ENCODE measurements at places on chromosomes 1 and 21.

- no peak for DNase-seq
Observed at GRCh38 chr1:174872615-174873058, 127.1 kb upstream of the CACYBP start.

DNA sequence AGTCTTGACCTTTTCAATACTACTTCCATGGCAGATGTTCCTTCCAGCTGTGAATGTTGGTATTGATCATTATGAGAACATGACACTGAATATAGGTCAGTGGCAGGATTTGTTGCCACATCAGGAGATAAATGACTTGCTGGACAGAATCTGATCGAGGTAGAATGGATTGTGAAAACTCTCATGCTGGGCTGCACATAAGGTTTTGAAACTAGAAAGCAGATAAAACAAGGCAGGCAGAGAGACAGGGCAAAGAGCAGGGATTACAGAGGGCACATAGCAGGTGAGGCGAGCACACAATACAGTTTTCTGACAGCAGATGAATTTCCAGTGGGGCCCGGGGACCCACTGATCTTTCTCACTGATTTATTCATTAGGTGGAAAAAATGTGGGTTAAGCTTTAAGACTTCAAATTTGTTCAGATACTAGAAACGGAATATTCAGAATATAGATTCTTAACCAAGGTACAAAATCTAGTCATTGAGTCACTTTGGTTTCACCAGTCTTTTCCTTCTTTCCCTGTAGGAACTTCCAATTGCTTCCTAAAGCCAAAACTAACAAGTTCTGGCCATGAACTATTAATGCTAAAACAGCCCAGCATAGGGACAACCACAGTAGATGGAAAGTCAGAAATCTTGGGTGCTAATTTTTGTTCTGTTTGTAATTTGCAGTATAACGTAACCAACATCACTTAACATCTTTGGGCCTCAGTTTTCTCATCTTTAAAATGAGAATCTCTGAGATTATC lies 296.0 kb upstream of the PTBP2 start:
- DNase-seq: no peak

- DNase-seq: no peak
Observed at GRCh38 chr1:238139713-238140112, 249.0 kb upstream of the ZP4 start.

- DNase-seq: no peak
Observed at GRCh38 chr1:207423560-207424292, 30.4 kb upstream of the CR2 start.

DNA sequence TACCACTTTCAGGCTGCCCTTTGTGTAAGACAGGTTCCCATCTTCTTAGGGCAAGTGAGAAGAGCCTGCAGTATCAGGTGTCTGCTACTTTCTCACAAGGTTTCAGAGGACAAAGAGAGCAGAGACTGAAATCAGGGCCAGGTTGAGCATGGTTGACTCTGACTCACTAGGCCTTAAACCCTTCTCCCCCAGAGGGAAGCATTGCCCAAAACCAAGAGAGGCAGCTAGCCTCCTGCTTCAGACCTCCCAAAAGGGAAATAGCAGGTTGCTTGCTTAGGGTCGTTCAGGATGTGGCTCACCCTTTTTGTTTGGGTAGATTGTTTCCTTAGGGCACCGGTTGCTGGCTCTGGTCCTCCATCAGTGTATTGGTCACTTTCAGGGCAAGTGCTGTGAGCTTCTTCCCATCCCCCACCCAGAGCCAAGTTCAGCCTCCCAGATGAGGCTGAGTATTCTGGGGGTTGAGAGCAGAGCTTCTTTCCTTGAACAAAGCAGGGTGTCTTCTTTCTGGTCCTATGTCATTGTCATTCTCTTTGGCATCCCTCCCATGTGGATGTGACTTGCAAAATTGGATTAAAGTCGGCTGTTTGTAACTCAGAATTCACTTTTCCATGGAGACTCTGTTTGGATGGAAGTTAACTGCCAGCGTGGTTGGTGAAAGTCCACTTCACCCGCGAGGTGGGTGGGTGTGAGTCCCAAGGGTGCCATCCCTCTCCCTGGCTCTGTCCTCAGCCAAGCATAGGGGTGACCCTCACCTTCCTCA lies 55.5 kb upstream of the GALNT2 start:
- DNase-seq: no peak

GRCh38 chr1:17874231-17874630 lies 119.1 kb downstream of the ACTL8 start:
- no peak for DNase-seq

GRCh38 chr1:232973652-232974611 lies 23.5 kb downstream of the NTPCR start:
- no peak for DNase-seq

DNA sequence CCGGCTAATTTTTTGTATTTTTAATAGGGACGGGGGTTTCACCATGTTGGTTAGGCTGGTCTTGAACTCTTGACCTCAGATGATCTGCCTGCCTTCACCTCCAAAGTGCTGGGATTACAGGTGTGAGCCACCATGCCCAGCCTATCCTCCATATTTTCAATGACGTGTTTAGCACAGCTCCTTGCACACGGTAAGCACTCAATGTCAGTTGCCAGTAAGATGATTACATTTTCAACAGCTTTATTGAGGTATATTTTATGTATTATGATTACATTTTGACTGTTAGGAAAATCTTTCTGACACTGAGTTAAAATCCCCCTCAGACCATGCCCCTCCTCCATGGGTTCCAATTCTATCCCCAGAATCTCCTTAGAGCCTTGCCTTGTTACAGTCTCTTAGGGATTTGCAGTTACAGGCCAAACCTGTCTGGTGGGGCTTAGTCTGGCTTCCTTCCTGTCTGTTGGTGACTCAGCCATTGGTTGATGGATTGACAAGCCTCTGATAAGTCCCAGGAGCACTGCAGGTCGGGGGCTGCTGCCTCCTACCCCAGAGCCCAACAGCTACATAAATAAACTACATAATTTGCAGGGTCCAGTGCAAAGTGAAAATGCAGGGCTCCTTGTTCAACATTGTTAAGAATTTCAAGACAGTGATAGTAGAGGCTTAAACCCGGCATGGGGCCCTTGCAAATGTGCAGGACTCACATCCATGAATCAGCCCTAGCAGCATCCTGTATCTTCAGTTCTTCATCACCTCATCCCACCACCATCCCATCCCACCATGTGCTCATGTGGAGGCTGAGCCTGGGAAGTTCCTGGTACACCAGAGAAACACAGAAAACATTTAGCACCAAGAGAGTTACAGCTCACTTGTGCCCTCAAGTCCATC lies 23.4 kb downstream of the COA7 start:
- no peak for DNase-seq

DNA sequence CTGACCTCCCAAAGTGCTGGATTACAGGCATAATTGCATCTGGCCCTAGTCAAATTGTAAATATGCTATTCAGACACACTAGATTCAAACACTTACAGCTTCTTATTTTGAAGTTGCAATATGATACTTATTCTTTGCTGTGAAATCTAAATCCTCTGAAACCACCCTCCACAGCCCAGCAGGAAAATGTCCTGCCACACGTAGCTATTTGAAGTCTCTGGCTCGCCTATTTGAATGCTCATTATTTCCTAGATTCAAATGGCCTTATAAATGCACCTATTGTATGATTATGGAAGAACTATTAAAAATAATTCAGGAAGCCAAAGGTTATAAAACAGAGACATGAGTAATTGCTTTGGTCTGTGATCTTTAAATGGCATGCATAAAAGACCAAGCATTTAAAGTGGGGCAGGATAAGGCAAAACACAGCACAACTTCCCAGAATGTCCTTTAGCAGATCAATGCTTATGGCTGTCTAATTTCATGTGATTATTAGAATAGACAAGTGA lies 26.6 kb upstream of the FBXO28 start:
- DNase-seq: no peak

GRCh38 chr1:1618396-1619068 lies 3.2 kb downstream of the MIB2 start:
- no peak for DNase-seq

DNA sequence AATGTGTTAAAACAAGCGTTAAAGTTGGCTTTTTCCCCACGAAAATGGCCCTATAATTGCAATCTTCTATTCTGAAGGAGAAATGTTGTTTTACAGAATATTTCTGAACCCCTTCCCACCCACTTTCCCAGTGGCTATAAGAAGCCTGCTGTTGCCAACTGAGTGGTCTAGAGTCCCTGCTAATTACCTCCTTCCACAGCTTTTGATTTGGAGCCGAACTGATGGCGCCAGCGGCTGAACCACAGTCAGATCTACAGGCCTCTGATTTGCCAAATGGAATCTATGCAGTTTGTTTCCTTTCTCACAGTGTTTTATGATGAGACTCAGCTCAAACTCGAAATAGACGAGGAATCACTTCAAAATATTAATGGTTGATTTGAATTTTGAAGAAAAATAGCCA lies 76.0 kb upstream of the C1orf105 start:
- peak; percentile 50 for DNase-seq

GRCh38 chr1:161736335-161736969 lies 13.1 kb upstream of the DUSP12 start:
- DNase-seq: no peak

DNA sequence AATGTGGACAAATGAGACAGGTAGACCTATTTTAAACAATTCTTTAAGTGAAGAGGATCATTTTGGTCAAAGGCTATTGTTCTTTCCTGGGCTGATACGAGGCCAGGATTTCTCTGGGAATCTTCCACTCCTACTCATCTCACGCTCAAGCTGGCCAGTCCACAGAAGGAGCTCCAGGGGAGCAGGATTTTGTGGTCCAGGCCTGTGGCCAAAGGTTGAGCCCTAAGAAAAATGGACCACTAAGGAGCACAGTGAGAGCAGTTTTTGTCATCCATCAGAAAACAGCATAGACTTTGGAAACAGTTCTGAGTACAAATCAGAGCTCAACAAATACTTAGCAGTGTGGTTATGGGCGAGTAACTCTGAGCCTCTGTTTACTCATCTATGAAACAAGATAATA lies 260.2 kb upstream of the RUNX1 start:
- DNase-seq: no peak

DNA sequence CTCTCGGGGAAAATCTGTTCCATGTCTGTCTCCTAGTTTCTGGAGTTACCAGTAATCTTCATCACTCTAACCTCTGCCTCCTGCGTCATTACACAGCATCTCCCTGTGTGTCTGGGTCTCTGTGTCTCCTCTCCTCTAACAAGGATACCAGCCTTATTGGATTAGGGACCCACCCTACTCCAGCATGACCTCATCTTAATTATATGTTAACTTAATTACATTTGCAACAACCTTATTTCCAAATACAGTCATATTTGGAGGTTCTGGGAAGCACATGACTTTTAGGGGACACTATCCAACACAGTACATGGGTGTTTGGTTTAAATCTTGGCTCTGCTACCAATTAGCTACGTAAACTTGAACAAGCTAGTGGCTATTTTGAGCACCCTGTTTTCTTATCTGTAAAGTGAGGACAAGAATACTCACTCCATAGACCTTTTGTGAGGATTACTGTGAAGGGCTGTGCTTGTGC lies 83.9 kb upstream of the SGIP1 start:
- DNase-seq: no peak

DNA sequence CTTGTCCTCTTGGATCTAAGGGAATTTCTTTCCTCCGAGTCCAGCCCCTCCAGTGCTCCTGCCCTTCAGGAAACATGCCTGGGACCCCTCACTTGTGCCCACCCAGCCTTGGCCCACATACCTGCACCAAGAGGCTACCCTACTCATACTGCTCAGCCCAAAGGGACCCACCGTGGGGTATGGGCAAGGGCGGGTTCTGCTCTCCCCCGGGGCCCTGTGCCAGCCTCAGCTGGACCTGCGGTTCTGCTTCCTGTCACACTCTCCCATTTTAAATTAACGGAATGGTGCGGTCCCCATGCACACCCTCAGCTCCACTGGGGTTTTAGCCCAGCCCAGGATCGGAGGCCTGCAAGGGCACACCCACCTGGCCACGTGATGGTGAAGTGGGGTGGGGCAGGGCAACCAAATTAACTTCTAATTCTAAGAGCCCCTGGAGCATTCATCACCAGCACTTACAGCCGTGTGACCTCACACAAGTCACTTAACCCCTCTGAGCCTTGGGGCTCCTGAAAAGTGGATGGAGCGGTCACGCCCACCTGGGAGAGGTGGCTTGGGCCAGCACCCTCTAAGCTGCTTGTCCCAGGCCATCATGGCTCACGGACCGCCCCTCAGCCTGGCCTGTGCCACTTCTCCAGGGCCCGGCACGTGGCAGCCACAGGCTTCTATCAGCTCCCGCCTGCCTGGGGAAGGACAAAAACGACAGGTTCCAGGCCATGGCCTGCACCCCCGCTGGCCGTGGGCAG lies 28.3 kb downstream of the TP73 start:
- no peak for DNase-seq

- DNase-seq: no peak
Observed at GRCh38 chr1:239807361-239807760, 284.3 kb upstream of the FMN2 start.

DNA sequence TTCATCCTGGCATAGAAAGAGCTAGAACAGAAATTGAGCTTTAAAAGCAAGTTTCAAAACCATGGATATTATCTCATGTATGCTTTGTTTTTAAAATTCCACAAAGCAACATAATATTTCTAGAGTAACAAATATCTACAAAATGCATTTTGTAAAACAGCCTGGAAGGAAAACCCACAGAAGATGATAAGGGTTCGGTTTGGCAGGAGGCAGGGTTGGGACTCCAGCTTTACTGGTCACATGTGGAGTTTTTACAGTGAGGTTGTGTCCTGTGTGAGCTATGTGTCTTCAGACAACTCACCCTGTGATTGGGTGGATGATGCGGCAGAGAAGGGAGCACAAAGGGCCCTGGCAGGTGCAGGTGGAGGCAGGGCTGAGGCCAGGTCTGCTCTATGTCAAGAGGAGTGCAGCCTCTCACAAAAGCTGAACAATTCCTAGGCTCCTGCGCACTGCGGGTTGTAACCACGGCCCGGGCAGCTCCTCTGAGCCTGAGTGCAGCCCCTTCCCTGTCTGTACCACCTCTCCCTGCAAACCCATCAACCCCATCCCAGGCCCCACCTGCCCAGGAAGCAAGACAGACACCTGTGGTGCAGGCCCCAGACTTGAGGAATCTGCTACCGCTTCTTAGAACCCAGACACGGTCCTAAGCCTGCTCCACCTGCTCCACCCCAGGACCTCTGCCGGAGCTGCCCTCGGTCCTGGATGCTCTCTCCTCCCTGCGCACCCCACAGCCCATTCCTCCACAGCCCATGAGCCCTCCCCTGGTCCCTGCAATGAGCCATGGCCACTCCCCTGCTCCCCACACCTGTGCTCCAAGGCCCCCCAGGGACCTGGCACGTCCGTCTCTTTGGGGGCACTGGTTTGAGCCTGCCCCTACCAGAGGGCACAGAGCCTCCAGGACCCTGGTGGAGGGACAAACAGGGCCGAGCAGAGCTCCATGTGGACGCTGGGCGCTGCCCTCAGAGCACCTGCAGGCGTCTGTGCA lies 2.8 kb upstream of the COL18A1 start:
- no peak for DNase-seq

GRCh38 chr1:206753141-206753540 lies 17.4 kb upstream of the IL19 start:
- no peak for DNase-seq

Measured in right hindlimb (tissue), 1 donor.